ENCODE measurements at places on chromosomes 16 and 17.

- peak overlapping the region; percentile 87 for H3K4me3 ChIP-seq
- no peak for DNase-seq
- peaks cover 25% of the 10 kb centered on the region for H3K36me3 ChIP-seq
- no peaks in the 10 kb centered on the region for H3K27me3 ChIP-seq
- peak overlapping the region; percentile 92 for H3K27ac ChIP-seq
Observed at GRCh38 chr17:7915179-7915610, 894 bp downstream of the RNF227 start.

DNA sequence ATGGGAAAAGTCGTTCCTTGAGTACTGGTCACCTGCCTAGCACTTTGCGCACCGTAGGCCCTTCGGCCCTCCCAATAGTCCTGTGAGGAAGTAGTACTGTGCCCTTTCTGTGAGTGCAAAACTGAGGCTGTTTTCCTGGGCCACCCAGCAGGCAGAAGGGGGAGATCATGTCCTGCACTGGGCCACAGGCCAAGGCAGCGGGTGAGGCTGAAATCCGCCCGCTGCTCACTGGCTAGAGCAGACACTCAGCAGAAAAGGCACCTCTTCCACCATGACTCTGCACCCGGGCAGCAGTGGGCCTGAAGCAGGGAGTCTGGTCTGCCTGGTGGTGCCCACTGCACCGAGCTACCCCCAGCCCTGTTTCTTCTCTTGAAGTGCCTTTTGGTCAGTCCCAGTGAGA, 20.2 kb downstream of the METTL22 start:
- H3K27me3 ChIP-seq, result no peaks in the 10 kb centered on the region
- no peak for DNase-seq
- H3K36me3 ChIP-seq, result peaks cover 69% of the 10 kb centered on the region
- no peak overlapping the region for H3K27ac ChIP-seq

- peaks cover 15% of the 10 kb centered on the region for H3K4me1 ChIP-seq
- no peaks in the 10 kb centered on the region for H3K36me3 ChIP-seq
- no peak overlapping the region for H3K27ac ChIP-seq
- DNase-seq, result peak; percentile 74
- no peak overlapping the region for H3K4me3 ChIP-seq
Observed at GRCh38 chr17:74457146-74457819, 9.2 kb upstream of the CD300A start.

DNA sequence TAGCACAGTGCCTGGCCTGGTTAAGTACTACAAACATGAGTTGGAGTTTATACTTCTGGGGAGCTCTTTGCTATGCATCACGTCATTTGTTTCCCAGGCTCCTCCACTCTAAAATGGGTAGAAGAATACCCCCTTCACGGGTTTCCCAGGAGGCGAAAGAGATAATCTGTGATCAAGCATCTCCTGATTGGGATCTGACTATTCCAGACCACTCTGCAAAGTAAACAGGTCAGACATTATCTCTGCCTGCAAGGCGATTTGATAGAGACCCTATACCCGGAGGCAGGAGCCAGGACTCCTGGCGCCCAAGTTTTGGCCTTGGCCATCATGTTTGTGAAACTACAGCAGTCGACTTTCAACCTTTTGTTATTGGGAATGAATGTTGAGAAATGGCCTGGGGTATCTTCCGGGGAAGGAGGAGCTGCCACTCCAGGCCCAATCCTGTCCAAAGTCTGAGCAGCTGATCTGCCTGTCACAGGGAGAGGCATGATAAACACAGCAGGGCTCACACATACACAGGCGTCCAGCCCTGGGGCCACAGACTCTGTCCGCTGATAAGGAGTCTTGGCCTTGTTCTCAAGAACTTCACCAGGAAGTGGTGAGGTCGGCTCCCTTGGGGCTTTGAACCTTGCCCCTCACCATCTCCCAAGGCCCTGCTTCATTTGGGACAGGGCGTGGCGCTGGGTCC, 199.9 kb downstream of the MAF start:
- no peak overlapping the region for H3K27ac ChIP-seq
- H3K36me3 ChIP-seq, result no peaks in the 10 kb centered on the region
- no peaks in the 10 kb centered on the region for H3K4me1 ChIP-seq
- no peak for DNase-seq
- no peaks in the 10 kb centered on the region for H3K27me3 ChIP-seq
- no peak overlapping the region for H3K4me3 ChIP-seq

- no peak for DNase-seq
- peaks cover 11% of the 10 kb centered on the region for H3K27me3 ChIP-seq
- no peaks in the 10 kb centered on the region for H3K36me3 ChIP-seq
- H3K4me3 ChIP-seq, result no peak overlapping the region
- H3K4me1 ChIP-seq, result peaks cover 13% of the 10 kb centered on the region
- no peak overlapping the region for H3K27ac ChIP-seq
Observed at GRCh38 chr17:2853283-2854142, 57.3 kb downstream of the RAP1GAP2 start.

DNA sequence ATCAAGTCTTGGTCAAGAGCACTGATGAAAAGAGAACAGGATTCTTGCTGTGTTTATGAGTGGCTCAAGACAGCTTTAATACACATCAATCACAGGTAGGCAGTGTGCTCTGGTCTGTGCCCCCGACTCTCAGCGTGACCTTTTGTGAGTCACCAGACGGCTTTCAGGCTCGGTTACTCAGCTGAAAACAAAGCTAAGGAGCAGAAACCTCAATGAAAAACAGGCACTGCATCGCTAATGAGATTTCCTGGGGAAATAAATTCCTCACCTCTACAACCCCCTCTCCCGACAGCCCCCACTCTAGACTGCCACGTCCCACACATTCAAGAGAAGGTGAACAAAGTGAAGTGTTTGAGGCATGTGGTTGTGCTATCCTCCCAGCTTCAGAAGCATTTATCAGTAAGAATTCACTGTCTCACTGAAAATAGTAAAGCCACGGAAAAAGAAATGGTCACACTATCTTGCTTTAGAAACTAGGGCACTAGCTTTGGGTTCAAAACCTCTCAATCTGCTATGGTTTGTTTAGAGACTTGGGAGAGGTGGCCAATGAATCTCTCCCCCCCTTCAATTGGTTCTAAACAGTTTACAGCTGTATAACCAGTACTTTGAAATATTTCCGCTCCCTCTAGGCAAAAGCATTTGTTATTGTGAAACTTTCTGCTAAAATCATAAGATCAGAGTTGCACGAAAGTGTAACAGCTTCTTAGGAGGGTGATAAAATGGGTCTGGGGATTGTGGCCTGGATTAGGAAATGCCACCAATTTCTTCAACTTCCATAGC, 199.5 kb upstream of the PMFBP1 start:
- no peaks in the 10 kb centered on the region for H3K36me3 ChIP-seq
- H3K27ac ChIP-seq, result no peak overlapping the region
- peak; percentile 56 for DNase-seq
- peaks cover 14% of the 10 kb centered on the region for H3K4me1 ChIP-seq

DNA sequence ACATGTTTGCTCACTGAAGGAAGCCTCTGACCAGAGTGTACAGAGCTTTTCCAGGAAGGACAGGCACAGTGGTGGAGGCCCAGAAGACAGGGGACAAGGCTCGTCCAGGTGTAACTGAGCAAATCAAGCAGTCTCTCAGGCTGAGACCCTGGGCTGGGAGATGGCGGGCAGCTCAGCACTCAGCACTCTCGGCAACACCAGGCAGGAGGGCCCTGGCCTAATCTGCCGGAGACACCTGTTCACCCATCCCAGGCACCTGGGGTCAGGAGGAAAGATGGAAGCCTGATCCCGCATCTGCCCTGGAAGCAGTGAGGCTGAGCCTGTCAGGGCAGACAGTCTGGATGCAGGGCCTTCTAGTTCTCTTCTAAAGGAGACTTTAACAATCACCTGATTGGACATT, 4.8 kb downstream of the RASL10B start:
- H3K4me3 ChIP-seq, result no peak overlapping the region
- H3K4me1 ChIP-seq, result peaks cover 6% of the 10 kb centered on the region
- no peaks in the 10 kb centered on the region for H3K36me3 ChIP-seq
- DNase-seq, result no peak

GRCh38 chr17:66965801-66966262, 1.3 kb downstream of the CACNG4 start:
- peaks cover 18% of the 10 kb centered on the region for H3K4me1 ChIP-seq
- H3K27ac ChIP-seq, result no peak overlapping the region
